ENCODE measurements at places on chromosomes 7 and 10.

DNA sequence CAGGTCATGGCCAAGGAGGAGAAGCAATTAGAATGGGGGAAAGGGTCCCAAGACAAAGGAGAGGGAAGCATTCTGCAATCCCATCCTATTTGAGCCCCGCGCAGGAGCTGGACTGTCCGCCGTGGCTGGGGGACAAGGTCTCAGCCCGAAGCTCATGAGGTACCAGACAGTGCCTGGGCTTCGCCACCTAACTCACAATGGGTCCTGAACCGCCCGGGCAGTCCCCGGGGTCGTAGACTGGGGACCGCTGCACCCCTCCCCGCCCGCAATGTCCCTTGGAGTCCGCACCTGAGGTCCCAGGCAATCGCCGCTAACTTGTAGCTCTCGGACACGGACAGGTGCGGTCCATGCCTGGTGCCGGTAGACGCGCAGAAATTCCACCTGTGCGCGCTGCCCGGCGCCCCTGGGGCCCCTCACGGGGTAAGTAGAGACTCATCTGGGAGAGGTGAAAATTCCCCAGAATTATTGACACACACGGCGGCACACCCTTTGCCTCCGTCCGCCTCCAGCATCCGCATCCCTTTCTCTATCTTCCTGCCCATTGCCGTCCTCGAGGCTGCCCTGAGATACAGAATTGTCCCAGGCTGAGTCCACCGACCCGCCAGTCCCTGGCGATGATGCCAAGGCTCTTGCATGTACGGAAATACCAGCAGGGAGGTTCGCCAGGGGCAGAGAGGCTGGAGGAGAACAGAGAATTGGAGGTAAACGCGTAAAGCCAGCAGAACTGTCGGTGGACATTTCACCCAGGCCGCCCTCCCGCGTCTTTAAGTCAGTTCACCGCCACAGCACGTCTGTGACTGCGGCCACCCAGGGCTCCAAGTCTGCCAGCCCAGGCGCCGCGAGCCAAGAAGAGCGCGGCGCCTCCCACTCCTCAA is 1.8 kb downstream of the CHRM2 start:
- DNase-seq: no peak

- DNase-seq: no peak
Measured at GRCh38 chr7:35758421-35758820, 42.4 kb upstream of the SEPTIN7 start.

GRCh38 chr7:36044101-36044892 is 108.8 kb upstream of the EEPD1 start:
- DNase-seq: no peak

- no peak for DNase-seq
Measured at GRCh38 chr10:63376560-63377304, 89.0 kb downstream of the JMJD1C start.

GRCh38 chr10:4352414-4352961 is 473.5 kb upstream of the AKR1E2 start:
- DNase-seq: no peak

- no peak for DNase-seq
Measured at GRCh38 chr10:112361951-112362751, 11.8 kb upstream of the ACSL5 start.

GRCh38 chr10:33273295-33274002 is 61.0 kb downstream of the NRP1 start:
- peak; percentile 83 for DNase-seq

- no peak for DNase-seq
Measured at GRCh38 chr7:4805110-4805983, 29.9 kb downstream of the AP5Z1 start.

- peak; percentile 1 for DNase-seq
Measured at GRCh38 chr10:99582255-99582770, 37.9 kb downstream of the SLC25A28 start.

DNA sequence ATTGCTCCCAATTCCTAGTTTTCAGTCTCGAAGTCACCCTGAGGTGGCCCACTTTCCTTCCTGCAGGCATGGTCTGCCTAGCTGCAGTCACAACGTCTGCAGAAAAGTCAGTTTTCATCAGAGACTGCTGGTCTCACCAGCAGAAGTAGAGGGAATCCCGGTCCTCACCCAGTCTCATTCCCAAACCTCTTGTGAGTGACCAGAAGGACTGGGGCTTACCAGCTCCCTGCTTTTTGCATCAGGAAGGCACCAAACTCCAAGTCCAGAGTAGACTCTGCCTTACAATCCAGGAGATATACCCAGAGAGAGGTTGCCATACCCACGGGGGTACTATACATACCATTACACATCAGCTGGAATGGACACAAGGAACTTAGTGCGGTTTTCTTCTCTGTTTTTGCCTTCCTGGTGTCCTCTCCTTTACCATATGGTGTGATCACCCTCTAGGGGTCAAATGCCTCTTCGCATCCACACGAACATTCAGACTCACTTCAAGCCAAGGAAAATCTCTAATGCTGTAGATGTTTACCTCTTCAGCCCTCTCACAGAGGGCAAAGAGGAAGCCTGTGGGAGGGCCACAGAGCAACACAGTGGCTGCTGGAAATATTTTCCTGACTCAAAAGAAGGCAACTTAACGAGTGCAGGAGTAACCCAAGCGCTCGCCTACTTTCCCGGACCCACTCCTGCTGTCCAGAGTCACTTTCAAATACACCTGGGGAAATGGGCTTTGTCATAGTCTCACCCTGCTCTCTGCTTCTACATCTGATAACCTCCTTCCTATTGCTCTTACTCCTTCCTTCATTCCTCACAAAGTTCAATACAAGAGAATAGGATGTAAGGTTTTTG is 220.9 kb downstream of the C7orf25 start:
- peak; percentile 37 for DNase-seq
